ENCODE measurements at places on chromosomes 5 and 9. TPM values are rescaled to one million over a fixed set of nuclear protein-coding genes. Genes with fewer than 3 reads are reported as not detected.

- peak overlapping the region; percentile 65 for H3K27ac ChIP-seq
- no peaks in the 10 kb centered on the region for H3K27me3 ChIP-seq
- no peak overlapping the region for H3K4me3 ChIP-seq
Observed at GRCh38 chr5:172410662-172411483, 43.5 kb downstream of the SH3PXD2B start.

DNA sequence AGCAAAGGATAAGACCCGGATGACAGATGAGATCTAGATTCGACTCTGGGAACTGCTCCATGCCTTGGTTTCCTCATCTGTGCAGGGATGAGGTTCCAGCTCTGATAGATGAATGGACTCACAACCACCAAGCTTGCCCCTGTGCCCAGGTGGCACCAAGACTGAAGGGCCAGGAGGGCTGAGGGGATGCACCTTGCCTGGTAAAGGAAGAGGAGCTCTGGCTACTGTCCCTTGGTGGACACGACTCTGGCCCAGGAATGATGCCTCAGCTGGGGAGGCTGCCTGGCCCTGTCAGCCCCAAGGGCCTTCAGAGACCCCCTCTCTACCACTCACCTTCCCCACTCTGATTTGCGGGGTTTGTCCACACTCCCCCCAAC, 24.9 kb upstream of the ANXA6 start:
- no peak overlapping the region for H3K4me3 ChIP-seq
- H3K27me3 ChIP-seq = no peaks in the 10 kb centered on the region
- DNase-seq = no peak
- H3K4me1 ChIP-seq = no peaks in the 10 kb centered on the region
- no peak overlapping the region for H3K27ac ChIP-seq
- no peaks in the 10 kb centered on the region for H3K36me3 ChIP-seq

DNA sequence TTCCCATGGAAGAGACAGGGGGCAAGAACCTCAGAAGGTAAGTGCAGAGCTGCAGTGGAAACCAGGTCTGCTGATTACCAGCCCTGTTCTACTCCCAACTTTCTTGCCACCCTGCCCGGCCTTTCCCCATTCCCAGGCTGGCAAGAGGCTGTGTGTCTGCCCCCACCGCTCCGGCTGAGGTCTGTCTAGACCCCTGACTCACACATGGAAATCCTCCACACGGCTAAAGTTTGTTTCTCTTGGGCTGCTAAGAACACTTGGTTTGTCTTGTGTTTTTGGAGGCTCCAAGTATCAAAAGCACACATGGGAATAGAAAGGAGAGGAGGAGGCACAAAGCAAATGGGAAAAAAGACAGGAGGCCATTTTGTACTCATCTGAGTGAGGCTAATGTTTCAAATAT, 168.3 kb downstream of the GABBR2 start:
- H3K4me3 ChIP-seq = no peak overlapping the region
- H3K27ac ChIP-seq = no peak overlapping the region
- H3K27me3 ChIP-seq = peaks cover 11% of the 10 kb centered on the region
- no peaks in the 10 kb centered on the region for H3K4me1 ChIP-seq

RASGEF1C gene
- 0.51 TPM for total RNA-seq

DNA sequence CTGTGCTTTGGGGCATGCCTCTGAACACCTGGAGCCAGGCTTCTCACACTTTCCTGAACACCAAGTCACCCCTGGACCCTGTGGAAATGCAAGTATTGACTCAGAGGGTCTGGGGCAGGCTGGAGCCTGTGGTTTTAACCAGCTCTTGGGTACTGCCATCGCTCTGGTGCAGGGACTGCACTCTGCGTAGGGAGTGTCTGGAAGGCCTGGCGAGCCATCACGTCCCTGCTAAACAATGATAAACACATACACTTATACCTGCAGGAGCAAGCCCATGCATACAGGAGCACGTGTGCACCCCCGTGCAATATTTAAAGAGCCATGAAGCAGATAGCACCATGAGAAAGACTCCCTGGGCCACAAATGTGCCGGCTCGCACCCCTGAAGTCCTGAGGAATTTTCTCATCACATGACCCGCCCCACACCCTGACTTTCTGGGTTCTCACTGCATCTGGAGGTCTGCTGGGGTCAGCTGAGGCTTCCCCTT, 267.7 kb downstream of the GADD45G start:
- peaks cover 13% of the 10 kb centered on the region for H3K27me3 ChIP-seq
- H3K36me3 ChIP-seq = no peaks in the 10 kb centered on the region
- H3K4me3 ChIP-seq = no peak overlapping the region
- H3K4me1 ChIP-seq = peaks cover 1% of the 10 kb centered on the region

- H3K27ac ChIP-seq = no peak overlapping the region
- H3K36me3 ChIP-seq = no peaks in the 10 kb centered on the region
- peaks cover 7% of the 10 kb centered on the region for H3K4me1 ChIP-seq
- DNase-seq = no peak
Observed at GRCh38 chr5:12258549-12258948, 354.3 kb upstream of the CTNND2 start.

DNA sequence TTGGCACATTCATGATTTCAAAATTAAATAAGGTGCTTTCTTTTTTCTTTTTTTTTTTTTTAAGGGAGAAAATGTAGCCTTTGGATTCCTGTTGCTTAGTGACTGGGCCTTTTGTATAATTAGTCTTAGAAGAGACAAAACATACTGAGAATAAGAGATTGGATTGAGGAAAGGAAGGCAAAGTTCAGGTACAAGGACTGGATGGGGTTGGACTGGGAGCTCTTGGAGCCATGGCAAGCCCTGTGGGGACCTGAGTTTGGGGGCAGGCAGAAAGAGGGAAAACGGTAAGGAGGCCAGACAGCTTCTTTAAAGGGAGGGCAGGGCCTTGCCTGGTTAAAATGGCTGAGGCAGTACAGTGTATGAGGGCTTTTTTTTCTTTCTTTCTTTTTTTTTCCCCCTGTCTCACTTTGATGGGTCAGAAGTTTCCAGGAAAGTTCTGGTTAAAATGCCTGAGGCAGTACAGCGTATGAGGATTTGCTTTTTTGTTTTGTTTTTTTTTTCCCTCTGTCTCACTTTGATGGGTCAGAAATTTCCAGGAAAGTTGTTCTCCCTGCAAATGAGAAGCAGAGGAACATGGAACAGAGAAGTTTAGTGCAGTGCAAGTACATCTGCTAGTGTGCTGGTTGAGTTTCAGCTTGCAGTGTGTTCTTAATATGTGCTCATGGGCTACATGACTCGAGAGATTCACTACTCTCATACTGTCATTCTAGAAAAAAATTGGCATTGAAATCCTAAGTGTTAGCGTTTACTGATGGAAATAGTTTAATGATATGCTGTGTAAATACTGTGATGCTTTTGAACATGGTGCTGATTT, 16.8 kb downstream of the SNX18 start:
- no peak for DNase-seq
- H3K27ac ChIP-seq = peak overlapping the region; percentile 86
- H3K4me3 ChIP-seq = no peak overlapping the region
- H3K4me1 ChIP-seq = peaks cover 23% of the 10 kb centered on the region
- no peaks in the 10 kb centered on the region for H3K27me3 ChIP-seq
- H3K36me3 ChIP-seq = peaks cover 9% of the 10 kb centered on the region

DNA sequence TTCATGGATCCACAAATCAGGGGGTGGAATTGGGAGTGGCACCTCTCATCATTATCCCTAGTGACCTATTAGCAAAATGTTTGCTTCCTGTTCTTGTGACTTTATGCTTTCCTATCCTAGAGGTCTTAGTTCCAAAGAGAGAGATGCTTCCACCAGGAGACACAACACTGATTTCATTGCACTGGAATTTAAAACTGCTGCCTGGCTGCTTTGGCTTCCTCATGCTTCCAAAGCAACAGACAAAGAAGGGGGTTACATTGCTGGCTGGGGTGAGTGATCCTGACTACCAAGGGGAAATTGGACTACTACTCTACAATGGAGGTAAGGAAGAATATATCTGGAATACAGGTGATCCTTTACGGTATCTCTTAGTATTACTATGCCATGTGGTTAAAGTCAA, 69.2 kb upstream of the SH3GL2 start:
- no peak overlapping the region for H3K27ac ChIP-seq
- DNase-seq = no peak
- no peak overlapping the region for H3K4me3 ChIP-seq
- peaks cover 1% of the 10 kb centered on the region for H3K36me3 ChIP-seq
- peaks cover 23% of the 10 kb centered on the region for H3K27me3 ChIP-seq
- peaks cover 9% of the 10 kb centered on the region for H3K4me1 ChIP-seq

GRCh38 chr5:125536582-125536981, 790.1 kb upstream of the ZNF608 start:
- DNase-seq = no peak
- no peak overlapping the region for H3K27ac ChIP-seq

DNA sequence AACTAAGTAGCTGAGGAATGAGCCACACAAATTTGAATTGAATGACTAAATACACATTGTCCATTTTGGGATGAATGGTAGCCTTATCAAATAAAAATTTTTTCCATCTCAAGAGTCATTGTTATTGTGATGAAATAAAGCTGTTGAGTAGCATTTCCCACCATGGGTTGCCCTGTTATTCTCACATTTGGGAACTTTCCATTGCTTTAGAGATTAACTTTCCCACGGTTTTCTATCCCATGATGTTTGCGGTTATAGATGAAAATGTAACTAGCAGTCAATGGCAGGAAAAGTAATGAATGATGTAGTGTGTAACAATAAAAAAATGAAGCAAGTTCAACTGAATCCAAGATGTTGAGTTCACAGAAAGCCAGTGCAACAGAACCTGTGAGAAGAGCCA, 59.9 kb upstream of the PLPP1 start:
- peaks cover 3% of the 10 kb centered on the region for H3K27me3 ChIP-seq
- H3K4me1 ChIP-seq = no peaks in the 10 kb centered on the region
- H3K36me3 ChIP-seq = no peaks in the 10 kb centered on the region
- no peak overlapping the region for H3K4me3 ChIP-seq
- H3K27ac ChIP-seq = no peak overlapping the region

DNA sequence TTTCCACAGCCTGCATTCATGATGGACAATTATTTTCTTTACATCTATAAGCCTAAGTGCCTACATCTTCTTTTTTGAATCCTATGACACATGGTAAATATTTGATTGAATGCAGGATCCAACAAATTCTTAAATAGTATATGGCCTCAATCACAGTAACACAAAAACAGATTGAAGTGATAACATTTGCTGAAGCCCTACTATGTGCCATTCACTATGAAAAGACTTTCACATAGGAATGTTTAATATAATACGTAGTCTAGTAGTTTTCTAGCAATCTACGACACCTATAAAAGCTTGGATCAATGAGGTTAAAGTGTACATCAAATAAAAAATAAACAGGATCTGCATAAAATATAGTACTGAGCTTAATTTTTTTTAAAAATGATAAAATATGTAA, 231.0 kb downstream of the AP3B1 start:
- no peak overlapping the region for H3K4me3 ChIP-seq
- no peak for DNase-seq
- no peak overlapping the region for H3K27ac ChIP-seq
- peaks cover 20% of the 10 kb centered on the region for H3K36me3 ChIP-seq
- H3K27me3 ChIP-seq = no peaks in the 10 kb centered on the region

DDX4 gene
- total RNA-seq = not detected

- H3K4me3 ChIP-seq = no peak overlapping the region
- H3K36me3 ChIP-seq = no peaks in the 10 kb centered on the region
- peaks cover 4% of the 10 kb centered on the region for H3K4me1 ChIP-seq
- H3K27me3 ChIP-seq = no peaks in the 10 kb centered on the region
- no peak overlapping the region for H3K27ac ChIP-seq
- DNase-seq = no peak
Observed at GRCh38 chr5:97071101-97071500, 71.3 kb downstream of the LIX1 start.

PCDHB5 gene
- 29.4 TPM for total RNA-seq

- no peak for DNase-seq
- H3K36me3 ChIP-seq = no peaks in the 10 kb centered on the region
- peaks cover 9% of the 10 kb centered on the region for H3K4me1 ChIP-seq
- H3K4me3 ChIP-seq = no peak overlapping the region
Observed at GRCh38 chr9:37034305-37034937, 353 bp upstream of the PAX5 start.

DNA sequence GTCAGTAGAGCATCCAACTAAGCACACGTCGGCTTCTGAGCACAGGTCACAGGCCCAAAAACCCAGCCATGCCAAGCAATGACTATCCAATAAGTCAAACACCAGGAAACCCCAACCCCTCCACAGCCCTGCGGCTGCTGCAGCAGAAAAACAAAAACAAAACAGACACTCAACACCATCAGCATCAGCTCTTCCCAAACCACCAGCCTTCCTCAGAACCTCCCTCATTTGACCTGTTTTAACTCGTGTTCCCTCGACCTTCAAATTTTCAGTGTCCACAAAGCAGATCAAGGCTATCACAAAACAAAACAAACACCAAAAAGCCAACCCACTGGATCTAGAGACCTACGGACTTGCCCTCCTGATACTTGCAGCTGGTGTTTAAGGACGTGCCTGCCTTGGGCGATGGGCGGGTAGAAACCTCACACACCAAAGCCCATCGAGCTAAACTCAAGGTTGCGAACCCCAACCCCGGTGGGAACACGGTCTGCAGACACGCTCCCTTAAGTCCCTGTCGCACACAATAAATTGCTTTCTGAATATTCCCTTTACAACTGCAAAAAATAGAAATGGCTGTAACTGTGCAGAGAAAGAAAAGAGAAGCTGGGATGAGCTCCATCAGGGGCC, 247.1 kb upstream of the ANKRD55 start:
- no peak for DNase-seq
- H3K4me1 ChIP-seq = peaks cover 21% of the 10 kb centered on the region
- H3K27me3 ChIP-seq = peaks cover 48% of the 10 kb centered on the region
- H3K36me3 ChIP-seq = no peaks in the 10 kb centered on the region
- H3K4me3 ChIP-seq = peak overlapping the region; percentile 70

DNA sequence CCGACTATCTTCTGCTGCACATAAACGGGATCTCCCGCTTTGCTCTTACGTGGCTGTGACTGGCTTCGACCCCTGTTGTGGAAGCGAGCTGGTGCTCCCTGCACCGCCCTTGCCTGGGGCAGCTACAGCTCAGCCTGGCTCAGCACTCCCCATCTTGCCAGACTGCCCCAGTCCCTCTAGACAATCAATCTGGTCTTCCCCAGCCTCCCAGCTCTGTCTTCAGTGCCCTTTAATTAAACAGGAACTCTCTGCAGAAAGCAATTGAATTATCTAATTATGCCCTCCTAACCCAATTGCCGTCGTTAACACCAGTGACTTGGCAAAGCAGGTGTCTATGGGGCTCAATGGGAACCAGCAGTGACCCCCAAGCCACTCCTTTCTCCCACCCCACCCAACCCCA, 18.9 kb upstream of the NTNG2 start:
- DNase-seq = no peak
- H3K27ac ChIP-seq = no peak overlapping the region
- H3K27me3 ChIP-seq = peaks cover 37% of the 10 kb centered on the region
- peaks cover 8% of the 10 kb centered on the region for H3K4me1 ChIP-seq
- H3K4me3 ChIP-seq = no peak overlapping the region

PCDHGA7 gene
- 0.41 TPM for total RNA-seq

DNA sequence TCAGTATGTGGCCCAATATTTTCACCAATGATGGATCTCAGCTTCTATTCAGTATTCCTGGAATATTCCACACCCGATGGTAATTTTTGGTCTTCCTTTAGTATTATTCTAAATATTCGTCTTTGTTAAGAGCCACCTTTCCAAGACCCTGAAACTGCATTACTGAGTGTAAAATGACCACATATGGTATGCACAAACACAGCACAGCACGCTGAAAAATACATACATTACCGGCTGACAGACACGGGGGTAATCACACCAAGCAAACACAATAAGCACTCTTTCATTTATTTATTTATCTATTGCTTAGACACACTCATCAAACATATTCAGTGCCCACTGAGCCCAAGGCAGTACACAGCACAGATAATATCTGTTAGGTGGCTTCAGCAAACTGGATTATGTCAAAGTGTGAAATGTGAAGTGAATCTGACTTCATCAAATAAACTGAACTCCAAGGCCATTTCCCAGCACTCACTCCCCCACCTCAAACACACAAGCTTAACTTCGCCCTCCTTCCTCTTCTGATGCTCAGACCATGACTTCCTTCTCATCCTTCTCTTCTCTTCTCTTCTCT, 1637.8 kb upstream of the C9orf72 start:
- H3K27ac ChIP-seq = peak overlapping the region; percentile 49
- no peak for DNase-seq
- peak overlapping the region; percentile 75 for H3K4me3 ChIP-seq
- H3K27me3 ChIP-seq = peaks cover 59% of the 10 kb centered on the region
- H3K36me3 ChIP-seq = no peaks in the 10 kb centered on the region
- H3K4me1 ChIP-seq = peaks cover 29% of the 10 kb centered on the region
